SW 1271 (cell line): ENCODE measurements at places on chromosomes 5 and 9.
A peak's percentile ranks its signal among the peaks of the same experiment; 100 is the strongest.

DNA sequence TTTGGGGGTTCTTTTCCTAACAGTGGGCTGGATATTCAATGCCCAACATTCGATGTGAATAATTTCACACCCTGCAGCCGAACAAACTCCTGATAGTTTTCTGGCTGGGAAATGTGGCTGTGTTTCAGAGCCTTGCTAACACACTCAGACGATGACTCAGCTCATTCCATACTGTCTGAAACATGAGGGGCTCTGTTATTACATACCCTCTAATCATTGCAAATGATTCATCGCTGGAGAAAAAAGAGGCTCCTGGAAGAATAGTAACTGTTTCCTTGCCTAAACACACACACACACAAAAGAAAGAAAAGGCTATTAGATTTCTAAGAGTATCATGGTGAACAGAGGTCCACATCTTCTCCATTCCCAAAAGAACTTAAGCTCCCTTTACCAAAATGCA is 75.8 kb downstream of the OXCT1 start:
- peak; percentile 56 for DNase-seq

DNA sequence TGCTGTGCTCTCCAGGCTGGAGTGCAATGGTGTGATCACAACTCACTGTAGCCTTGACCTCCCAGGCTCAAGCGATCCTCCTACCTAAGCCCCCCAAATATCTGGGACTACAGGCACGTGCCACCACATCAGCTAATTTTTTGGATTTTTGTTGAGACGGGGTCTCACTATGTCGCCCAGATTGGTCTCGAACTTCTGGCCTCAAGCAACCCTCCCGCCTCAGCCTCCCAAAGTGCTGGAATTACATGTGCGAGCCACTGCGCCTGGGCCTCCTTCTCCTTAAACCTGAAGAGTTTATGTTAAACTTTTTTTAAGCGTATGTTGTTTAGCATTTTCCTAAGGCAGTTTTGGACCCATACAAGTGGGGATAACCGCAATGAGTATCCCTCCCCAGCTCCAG is 30.8 kb upstream of the SUSD3 start:
- DNase-seq: no peak

DNA sequence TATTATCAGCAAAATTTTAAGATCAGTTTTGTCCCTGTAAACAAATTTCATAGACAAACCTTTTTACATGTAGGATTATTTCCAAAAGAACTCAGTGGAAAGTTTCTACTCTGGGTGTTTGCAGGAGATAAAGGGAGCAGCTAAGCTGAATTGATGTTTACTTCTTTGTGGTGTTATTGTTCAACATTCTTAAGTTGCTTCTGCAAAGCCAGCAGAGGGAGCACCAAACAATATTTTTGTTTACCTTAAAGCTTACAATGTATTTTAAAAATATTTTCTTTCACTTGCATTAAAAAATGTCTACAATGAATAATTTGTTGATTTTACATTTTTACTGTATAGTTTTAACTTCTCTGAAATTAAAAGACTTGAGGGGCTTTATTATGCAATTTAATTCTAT is 135.4 kb downstream of the ATG10 start:
- DNase-seq: peak; percentile 46

DNA sequence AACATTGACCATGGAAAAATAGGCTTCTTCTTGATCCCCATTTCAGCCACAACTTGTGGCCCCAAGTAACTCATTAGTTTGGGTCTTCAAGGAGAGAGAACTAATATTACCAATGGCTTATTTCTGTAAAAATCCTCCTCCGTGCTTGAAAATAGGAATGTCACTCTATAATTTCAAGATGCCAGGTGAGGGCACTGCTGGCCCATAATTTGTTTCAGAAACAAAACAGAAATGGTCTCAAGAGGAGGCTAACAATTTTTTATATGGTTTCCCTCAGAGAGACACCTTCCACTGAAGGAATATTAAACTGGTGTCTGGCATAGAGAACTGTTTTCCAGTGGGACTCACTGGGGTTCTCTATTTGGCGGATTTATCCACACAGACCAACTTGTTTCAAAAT is 437.0 kb upstream of the TRPC7 start:
- no peak for DNase-seq

DNA sequence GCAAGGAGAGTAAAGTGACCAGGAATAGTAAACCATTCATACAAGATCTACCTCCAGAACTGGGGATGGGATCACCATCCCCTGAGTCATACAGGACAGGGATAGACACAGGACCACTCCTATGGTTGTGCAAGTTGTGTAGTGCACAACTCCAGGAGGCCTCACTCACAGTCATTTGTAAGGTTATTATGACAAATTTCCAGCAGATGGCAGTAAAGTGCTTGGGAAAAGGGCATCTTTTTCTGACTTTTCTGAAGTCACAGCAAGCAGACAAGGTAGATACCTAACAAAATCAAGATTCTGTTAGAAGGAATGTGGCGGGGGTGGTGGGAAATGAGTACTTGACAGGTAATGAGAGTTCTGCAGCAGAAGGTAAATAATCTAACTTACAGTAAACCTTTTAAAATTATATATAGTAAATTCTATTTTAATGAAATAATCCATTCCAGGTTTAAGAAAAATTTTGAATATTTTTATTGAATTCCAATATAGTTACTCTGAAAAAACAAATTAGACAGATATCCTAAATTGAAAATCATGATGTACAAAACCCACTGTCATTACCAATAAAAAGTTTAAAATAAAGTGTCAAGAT is 16.7 kb upstream of the KIF27 start:
- peak; percentile 62 for DNase-seq

DNA sequence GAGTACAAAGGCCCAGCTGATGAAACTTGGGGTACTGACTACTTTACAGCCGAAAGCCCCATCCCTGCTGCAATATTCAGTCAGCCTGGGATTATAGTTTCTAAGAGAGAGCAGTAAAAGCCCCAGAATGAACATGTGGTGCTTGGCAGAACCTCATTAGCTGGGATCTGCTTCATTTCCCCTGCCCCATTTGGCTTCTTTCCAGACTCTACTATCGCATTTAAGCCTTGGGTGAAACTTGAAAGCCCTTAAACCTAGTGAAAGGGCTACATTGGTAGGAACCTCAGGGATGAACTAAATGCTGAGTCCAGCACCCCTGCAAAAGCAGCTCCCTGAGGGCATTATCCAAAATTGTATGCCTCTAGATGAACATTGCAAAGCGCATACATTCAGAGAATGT is 631.1 kb downstream of the ACTL7B start:
- no peak for DNase-seq

DNA sequence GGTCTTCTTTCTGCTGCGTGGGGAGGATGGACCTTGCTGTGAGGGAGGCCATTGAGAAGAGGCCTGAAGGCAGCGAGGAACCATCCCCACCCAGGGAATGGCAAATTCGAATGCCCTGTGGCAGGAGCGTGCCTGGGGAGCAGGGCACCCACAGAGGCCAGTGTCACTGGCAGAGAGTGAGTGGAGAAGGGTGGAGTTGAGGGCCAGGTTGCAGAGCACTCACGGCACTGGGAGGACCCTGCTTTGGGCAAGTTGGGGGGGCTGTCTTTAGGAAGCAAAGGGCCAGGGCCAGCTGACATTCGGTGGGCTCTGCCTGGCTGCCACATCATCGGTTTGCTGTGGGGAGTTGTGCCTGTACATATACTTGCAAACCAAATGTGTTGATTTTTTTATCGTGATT is 47.2 kb downstream of the SYK start:
- DNase-seq: no peak

- no peak for DNase-seq
Observed at GRCh38 chr5:134006115-134006514, 1.3 kb upstream of the VDAC1 start.

- DNase-seq: no peak
Observed at GRCh38 chr5:35246900-35247647, 16.8 kb upstream of the PRLR start.

DNA sequence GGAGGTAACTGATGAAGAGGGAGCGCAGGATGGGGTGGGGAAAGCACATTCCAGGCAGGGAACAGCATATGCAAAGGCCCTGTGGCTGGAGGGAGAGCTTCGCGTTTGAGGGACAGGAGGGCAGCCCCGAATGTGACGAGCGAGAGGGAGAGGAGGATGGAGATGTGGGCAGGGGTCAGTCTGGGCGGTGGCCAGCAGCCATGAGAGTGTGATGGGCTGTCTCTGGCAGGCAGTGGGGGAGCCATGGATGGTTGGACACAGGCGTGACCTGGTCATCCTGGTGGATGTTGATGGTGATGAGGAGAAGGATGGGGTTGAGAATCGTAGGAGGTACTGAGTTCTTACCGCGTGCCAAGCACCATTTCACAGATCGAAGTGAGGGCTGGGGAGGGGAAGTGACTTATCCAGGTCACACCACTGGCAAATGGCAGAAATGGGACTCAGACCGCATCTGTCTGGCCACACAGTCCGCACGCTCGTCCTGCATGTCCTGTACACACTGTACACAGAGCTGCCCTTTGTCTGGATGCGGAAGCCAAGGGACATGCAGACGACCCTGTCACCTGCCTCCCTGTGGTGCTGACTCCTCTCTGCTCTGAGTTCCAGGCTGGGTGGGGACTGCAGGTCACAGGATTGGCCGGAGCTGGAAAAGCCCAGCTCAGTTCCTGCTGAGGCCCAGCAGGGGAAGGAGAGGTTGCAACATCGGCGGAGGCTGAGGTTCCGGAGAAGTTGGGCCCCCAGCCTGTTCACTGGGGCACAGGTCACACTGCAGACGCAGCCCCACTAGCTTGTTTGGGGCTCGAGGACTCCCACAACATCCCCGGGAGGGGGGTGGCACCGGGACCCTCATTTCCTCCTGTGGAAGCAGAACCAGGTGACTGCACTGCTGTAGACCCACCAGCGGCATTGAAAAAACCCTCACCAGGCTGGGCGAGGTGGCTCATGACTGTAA is 165.6 kb upstream of the IER5L start:
- no peak for DNase-seq

GRCh38 chr9:33041432-33042188 is 16.5 kb downstream of the DNAJA1 start:
- no peak for DNase-seq

DNA sequence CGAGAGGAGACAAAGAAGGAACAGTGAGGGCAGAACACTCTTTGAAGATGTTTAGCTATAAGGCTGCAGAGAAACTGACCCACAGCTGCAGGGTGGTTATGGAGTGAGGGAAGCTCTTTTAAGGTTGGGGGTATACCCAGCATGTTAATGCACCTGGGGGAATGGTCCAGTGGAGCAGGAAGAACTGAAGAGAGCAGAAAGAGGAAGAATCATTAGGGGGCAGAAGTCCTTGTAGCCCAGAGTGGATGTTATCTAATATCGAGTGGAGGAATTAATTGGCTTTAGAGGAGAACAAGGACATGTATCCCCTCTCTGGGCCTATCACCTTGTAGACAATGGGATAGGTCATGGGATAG is 7.7 kb downstream of the IL4 start:
- DNase-seq: no peak

DNA sequence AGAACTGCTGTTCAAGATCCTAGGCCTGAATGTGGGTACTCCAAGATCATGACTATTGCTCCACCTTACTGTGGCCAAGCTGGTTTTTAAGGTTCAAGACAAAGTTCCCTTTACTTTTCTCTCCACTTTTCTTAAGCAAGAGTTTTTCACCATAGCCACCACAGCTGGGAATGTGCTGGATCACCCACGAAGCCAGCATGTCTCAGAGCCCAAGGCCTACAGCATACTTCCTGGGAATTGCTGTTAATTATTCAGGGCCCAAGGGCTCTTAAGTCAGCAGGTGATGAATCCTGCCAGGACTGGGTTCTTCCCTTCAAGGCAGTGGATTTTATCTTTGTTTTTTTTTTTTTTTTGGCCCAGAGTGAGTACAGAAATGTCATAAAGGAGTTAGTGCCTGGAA is 149.4 kb upstream of the TUSC1 start:
- DNase-seq: no peak

DNA sequence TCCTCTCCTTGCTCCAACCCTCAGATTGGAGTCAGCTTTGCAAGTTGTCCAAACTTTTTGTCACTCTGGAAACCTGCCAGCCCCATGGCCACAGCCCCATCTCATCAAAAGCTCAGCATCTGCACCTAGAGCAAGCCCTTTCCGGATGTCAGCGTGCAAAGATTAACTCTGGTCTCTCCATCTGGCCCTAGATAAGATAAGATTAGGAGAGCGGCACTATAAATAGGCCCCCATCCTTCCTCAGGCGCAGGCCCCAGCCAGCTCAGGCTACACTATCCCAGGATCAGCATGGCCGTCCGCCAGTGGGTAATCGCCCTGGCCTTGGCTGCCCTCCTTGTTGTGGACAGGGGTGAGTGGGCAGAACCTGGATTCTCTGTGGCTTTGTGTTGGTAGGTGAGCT is at the start of gene SPINK4:
TSS of gene SPINK4 (plus strand) at position 247 of the 400 bp plus-strand sequence. CDS start at position 289, 42 bp downstream.
- no peak for DNase-seq

DNA sequence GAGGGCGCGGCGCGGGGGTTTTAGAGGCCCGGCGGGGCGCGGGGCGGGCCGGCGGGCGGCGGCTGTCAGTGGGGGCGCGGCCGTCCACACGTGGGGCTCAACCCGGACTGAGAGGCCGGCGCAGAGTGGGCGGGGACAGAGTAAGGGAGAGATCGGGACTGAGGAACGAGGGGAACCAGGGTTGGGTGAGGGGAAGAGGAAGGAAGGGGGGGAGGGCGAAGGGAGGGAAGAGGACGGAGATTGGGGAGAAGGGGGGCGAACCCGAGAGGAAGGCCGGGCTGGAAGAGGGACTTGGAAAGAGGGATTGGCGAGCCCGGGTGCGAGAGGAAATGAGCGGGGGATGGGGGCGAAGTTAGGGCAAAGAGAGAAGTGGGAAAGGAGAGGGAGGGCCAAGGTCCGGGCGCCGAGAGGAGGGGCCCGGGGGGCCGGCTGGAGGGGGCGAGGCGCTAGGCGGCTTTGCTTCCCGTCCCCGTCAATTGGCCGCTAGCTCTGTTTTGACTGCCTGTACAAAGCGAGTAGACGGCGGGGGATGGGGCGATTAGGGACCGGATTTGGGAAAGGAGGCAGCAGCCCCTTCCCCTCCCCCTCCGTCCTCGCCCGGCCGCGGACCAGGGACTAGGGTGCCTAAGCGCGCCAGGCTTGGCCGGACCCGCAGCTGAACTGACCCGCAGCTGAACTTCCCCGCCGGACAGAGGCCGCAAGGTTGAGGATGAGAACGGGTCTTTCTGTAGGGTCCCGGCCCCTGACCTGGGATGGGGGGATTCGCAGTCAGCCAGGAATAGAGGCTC is 399 bp upstream of the FBN2 start:
- DNase-seq: peak; percentile 26

DNA sequence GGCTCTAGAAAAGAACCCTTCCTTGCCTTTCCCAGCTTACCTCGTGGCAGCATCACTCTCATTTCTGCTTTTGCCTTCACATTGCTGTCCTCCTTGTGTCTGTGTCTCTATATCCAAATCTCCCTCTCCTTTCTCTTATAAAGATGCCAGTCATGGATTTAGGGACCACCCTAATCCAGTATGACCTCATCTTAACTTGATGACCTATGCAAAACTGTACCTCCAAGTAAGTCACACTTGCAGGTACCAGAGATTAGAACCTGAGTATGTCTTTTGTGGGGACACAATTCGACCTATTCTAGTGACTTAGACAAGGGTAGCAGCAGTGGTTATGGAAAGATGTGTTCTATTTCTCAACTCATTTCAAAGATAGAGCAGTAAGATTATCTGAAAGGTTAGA is 160.1 kb downstream of the HMHB1 start:
- no peak for DNase-seq

- peak; percentile 12 for DNase-seq
Observed at GRCh38 chr9:99231711-99232110, 9.6 kb downstream of the SEC61B start.

GRCh38 chr5:142023836-142024235 is 11.0 kb upstream of the GNPDA1 start:
- no peak for DNase-seq

- DNase-seq: no peak
Observed at GRCh38 chr5:42521406-42521805, 98.2 kb downstream of the GHR start.

GRCh38 chr5:78552729-78553342 is 95.7 kb downstream of the LHFPL2 start:
- DNase-seq: no peak

GRCh38 chr5:154078272-154078671 is 39.5 kb downstream of the MFAP3 start:
- DNase-seq: no peak
